ENCODE measurements at places on chromosomes 12 and 14.

GRCh38 chr14:25518364-25518763, 468.4 kb upstream of the STXBP6 start:
- no peak for ATAC-seq

- no peak for ATAC-seq
Measured at GRCh38 chr12:89516633-89517032, 8.0 kb downstream of the GALNT4 start.

DNA sequence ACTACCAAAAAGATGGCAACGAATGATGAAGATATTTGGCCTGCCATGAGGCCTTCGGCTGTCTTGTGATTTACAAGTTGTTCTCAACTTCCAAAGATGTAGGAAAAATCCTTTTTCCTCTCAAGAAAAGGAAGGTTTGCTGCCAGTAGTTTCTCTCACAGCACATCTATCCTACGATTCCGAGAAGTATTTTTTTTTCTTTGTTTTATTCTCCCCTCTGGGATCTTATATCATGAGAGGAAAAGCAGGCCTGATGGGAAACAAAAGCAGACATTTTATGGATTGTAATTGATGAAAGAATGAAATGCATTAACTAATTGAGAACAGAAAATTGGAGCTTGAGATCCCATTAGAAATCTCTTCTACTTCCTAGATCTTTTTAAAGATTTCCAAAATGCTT, 1197.9 kb upstream of the SEL1L start:
- no peak for ATAC-seq

GRCh38 chr14:69325646-69326265, 65.8 kb downstream of the GALNT16 start:
- no peak for ATAC-seq

- no peak for ATAC-seq
Measured at GRCh38 chr14:54906075-54906474, 3.4 kb upstream of the GCH1 start.

- ATAC-seq, result no peak
Measured at GRCh38 chr12:54030889-54031471, 1.9 kb upstream of the HOXC5 start.

- peak; percentile 36 for ATAC-seq
Measured at GRCh38 chr12:27333403-27334009, 870 bp downstream of the BMAL2 start.

- no peak for ATAC-seq
Measured at GRCh38 chr12:11685716-11686115, 36.2 kb downstream of the ETV6 start.

- no peak for ATAC-seq
Measured at GRCh38 chr12:100197486-100197885, 3.1 kb upstream of the ACTR6 start.

- peak; percentile 91 for ATAC-seq
Measured at GRCh38 chr14:50021261-50022031, 94.9 kb downstream of the VCPKMT start.

GRCh38 chr12:24997496-24997895, 48.6 kb upstream of the BCAT1 start:
- no peak for ATAC-seq

DNA sequence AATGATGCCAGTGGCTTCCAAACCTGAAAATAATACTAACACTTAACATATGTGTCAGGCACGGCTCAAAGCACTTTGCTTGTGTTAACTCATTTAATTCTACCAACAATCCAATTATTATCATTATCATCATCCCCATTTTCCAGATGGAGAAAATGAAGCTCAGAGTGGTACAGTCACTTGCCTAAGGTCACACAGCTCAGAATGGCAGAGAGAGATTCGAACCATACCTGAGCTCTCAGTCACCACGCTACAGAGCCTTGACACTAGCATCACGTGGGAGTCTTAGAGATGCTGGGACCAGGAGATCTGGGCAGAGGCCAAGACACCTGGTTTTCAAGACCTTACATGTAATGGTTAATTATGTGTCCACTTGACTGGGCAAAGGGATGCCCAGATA, 34.2 kb downstream of the DHX37 start:
- ATAC-seq, result no peak

DNA sequence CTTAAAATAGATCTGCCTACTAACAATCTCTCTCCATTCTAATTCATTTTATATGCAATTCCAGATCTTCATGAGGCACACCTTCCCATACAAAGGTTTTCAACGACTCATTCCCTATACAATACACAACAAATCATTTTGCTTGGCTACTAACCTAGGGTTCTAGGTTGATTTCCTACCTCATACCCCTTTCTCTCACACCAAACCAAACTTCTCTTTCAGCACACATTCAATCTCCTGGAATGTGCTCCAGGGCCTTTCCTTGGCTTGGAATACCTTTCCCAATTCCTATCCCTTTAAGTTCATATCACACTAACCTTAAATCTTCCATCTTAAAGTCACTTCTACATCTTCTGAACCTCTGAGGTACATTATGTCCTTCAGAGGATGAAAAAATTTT, 38.7 kb upstream of the MTERF2 start:
- ATAC-seq, result no peak

- no peak for ATAC-seq
Measured at GRCh38 chr12:53623548-53624385, 2.4 kb downstream of the ATF7 start.

- ATAC-seq, result no peak
Measured at GRCh38 chr12:54032627-54033100, at the start of gene HOXC5. Gene HOXC5 (plus strand): TSS chr12:54033050. CDS start chr12:54033123, 73 bp downstream.

DNA sequence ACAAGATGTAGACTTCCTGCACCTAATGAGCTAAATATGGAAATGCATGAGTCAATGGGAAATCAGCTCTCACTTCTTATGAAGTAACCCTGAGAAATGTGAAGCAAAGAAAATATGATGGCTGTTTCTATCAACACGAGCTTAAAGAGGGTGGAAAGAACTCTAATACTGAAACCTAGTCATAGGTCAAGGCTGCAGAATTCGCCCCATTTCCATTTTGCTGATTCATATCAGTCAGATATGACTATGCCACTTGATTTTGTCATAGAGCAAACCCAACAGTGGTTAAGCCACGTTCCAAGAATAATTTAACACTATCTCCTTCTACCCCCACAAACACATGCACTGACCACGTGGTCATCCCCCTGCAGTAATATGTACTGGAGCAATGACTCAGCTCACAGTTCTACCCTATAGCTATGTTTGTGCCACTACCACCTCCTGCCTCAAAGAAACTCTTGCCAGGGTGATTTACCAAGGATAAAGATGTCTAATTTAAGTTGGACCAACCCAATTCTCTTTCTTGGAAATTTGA, 157.5 kb downstream of the TMTC3 start:
- ATAC-seq, result peak; percentile 90

- ATAC-seq, result no peak
Measured at GRCh38 chr12:45268672-45269411, 52.9 kb downstream of the ANO6 start.

DNA sequence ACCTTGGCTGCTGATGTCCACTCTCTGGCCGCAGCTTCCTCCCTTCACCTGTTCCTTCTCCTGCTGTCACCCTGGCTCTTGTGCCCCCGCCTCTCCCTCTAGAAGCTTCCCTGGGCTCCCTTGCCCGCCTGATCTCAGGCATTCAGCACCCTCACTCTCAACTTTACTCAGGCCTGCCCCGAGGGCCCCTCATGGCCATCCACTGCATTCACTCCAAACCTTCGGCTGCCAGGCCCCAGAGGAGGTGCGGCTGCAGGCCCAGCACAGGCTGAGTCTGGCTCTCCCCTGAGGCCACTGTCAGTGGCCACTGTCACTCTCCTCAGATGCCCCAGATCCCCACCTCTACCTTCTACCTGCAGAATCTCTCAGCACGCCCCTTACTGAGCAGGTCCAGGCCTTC, 183.9 kb downstream of the ZFP36L1 start:
- ATAC-seq, result no peak

DNA sequence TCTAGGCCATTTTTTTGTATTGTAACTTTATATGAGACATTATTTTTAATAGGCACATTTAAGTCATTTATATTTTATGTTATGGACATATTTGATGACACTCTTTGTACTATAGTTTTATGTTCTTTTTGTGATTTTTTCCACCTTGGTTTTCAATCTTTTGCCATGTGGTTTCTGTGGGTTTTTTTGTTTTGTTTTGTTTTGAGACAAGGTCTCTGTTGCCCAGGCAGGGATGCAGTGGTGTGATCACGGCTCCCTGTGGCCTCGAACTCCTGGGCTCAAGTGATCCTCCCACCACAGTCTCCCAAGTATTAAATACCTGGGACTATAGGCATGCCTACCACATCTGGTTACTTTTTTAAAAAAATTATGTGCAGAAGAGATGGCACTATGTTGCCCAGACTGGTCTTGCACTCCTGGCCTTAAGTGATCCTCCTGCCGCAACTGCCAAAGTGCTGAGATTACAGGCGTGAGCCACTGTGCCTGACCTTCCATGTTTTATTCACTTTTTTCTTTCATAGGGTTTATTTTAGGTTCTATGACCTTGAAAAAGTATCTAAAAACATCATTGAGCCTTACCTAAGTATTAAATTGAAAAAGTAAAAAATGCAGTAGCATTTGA, 16.3 kb downstream of the MSRB3 start:
- no peak for ATAC-seq

GRCh38 chr12:66403746-66404145, 101.5 kb downstream of the HELB start:
- ATAC-seq, result no peak

DNA sequence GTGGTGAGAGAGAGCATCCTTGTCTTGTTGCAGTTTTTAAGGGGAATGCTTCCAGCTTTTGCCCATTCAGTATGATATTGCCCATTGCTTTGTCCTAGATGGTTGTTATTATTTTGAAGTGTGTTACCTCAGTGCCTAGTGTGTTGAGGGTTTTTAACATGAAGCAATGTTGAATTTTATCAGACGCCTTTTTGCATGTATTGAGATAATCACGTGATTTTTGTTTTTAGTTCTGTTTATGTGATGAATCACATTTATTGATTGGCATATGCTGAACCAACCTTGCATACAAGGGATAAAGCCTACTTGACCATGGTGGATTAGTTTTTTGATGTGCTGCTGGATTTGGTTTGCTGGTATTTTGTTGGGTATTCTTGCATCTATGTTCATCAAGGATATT, 302.3 kb upstream of the G2E3 start:
- ATAC-seq, result no peak

DNA sequence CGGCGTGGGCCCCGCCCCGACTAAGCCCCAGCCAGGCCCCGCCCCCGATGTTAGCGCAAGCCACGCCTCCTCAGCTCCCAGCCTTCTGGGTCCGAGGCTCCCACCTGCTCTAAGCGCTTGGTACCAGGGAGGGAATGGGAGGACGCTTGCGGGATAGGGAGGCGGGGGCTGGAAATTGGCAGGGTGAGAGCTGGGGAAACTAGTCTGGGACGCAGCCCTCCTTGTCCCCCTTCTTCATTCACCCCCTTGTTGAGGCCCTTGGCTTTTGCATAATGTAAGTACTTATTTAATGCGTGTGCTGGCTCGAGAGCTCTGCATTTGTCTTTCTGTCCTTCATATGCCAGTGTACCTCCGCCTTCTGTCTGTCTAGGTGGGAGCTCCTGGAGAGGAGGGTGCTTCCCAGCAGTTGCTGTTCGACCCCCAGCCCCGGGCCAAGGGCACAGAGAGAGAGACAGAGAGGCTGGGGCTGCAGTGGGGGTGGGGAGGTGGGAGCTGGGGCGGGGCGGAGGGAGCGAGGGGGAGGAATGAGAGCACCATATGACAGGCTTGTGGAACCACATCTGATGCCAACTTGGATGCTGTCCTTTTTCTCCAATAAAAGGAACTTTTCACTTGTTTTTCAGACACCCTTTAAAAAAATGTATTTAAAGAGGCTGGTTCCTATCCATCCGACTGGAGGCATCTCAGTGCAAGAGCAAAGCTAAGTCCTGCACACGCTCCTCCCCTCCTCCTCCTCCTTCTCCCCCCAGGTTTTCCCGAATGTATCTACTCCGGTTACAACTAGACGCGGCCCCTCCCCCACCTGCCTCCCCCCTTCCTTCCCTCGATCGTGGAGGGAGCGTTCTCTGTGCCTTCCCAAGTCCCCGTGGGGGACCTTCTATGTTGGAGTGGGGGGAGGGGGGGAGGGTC, 25.6 kb upstream of the MAP1LC3B2 start:
- ATAC-seq, result peak; percentile 77

GRCh38 chr14:94481468-94482131, 5.6 kb upstream of the SERPINA9 start:
- ATAC-seq, result no peak

Data from activated CD4-positive, CD25-positive, alpha-beta regulatory T cell treated with anti-CD3 and anti-CD28 coated beads, Interleukin-2, amount 50 U/mL, for 24 hours (primary cell).